ENCODE measurements at places on chromosomes 3 and 15.
A peak's percentile ranks its signal among the peaks of the same experiment; 100 is the strongest.

- DNase-seq, result no peak
Observed at GRCh38 chr3:136658946-136659682, 93.1 kb downstream of the STAG1 start.

DNA sequence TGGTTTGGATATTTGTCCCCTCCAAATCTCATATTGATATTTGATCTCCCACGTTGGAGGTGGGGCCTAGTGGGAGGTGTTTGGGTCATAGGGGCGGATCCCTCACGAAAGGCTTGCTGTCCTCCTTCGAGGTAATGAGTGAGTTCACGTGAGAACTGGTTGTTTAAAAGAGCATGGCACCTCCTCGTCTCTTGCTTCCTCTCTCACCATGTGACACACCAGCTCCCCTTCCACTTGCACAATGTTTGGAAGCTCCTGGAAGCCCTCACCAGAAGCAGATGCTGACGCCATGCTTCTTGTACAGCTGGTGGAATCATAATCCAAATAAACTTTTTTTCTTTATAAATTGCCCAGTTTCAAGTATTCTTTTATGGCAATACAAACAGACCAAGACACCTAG, 38.6 kb downstream of the RFTN1 start:
- no peak for DNase-seq

DNA sequence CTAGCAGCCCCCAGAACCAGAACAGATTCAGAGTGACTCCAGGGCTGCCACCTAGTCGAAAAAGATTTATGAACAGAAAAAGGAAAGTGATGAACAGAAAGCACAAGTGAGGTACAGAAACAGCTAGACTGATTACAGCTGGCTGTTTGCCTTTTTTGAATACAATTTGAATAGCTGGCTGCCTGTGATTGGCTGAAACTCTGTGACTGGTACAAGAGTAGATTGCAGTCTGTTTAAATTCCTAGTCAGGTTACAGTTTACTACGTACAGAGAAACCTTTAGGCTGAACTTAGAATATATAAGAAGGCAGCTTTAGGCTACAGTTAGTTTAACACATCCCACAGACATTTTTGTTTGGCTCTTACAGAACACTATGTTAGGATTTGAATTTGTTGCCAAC, 10.0 kb downstream of the CCDC13 start:
- DNase-seq, result no peak

DNA sequence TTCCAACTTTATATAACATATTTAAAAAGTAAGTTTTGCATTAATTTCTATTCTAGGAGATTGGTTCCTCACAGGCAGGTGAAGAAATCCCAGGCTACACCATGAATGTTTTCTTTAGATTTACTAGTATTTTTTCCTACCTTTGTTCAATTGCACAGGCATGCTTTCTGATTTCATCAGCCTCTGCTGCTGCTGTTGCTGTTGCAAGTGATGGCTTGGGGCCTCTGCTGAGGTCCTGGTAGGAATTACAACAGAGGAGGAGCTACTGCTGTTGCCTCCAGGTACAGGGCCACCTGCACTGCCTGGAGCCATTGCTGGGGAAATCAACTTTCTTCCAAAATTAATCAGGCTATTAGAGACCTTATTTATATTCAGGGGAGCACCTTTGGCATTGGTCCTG, 353.3 kb downstream of the PLCL2 start:
- no peak for DNase-seq

DNA sequence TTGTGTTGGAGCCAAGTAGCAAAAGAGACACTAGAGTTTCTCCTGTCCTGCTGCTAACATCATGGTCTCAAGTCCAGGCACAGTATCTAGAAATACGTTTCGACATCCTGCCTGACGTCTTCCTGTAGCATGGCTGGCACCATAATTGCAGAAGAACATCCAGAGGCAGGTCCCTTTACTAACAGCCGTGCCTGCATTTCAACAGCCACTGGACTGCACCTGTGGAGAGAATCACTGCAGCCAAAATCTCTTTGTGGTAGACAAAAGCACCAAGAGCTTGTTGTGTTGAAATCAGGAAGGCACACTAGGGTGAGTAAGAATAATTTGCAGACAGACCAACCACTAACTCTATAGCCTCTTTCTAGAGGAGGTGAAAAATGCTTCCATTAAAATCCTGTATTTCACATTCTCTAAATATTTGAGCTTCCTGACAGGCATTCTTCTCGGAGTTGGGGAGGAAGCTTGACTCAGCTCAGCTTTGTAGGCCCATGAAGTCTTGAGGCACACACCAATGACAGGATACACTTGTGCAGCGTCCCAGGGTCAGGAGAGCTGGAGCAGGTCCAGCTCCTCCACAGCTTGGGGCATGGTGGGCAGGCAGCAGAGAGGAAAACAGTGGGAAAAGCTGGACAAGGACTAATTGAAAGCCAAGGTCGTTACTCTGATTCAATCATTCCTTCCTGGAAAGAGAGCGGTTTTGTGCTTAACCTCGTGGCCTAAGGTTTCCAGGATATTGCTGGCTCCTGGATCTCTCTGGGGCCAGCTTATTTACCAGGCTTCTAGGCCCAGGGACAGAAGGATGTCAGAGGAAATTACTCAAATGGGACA, 244.9 kb downstream of the FAM43A start:
- peak; percentile 10 for DNase-seq

GRCh38 chr3:154977666-154978065, 102.5 kb upstream of the MME start:
- DNase-seq, result no peak

GRCh38 chr3:52054661-52055511, 1.5 kb downstream of the DUSP7 start:
- DNase-seq, result no peak

- DNase-seq, result no peak
Observed at GRCh38 chr3:62119139-62119538, 254.2 kb downstream of the FEZF2 start.

- DNase-seq, result no peak
Observed at GRCh38 chr3:10469441-10470119, 35.8 kb downstream of the ATP2B2 start.

DNA sequence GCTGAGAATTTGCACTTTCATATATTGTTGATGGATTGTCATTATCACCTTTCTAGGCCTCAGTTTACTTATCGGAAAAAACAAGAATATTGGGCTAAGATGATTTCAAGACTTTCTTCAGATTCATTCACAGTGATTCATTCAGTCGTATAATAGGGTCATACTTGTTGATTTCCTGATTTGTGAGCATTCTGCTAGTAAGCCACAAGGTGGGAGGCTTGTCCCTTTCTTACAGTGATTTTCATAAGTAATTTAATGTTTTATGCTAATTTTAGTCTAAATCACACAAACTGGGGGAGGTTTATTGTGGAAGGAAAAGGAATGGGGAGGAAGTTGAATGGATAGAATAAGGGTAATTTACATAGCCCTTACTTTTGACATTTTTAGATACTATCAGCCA, 126.8 kb upstream of the GOLGA6L4 start:
- DNase-seq, result no peak

DNA sequence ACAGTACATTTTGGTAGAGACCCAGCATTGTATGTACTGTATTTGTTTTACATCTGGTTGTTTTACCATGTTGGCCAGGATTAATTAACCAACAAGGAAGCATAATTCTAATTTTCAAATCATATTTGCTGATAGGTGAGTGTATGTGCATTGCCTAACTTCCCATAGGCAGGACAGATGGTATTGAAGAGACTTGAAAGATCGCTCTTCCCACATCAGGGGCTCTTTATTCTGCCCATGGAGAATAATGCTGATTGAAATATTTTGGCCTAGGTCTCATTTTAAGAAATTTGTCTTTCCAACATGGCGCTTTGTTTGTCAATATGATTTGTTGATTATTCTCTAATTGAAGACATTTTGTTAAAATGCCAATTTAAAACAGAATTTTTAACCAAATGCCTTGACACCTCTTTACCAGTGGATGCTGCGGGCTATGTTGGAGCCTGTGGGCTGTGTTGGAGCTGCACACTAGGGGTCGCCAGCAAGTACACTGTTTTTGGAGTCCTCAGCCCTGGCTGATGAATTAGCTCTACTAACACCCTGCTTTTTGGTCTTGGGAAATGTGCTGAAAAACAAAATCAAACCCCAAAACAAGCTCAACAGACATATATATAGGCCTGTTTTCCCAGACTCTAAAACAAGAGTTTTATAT, 5.3 kb downstream of the P2RY12 start:
- no peak for DNase-seq
